ENCODE measurements at places on chromosomes 13 and 19.

DNA sequence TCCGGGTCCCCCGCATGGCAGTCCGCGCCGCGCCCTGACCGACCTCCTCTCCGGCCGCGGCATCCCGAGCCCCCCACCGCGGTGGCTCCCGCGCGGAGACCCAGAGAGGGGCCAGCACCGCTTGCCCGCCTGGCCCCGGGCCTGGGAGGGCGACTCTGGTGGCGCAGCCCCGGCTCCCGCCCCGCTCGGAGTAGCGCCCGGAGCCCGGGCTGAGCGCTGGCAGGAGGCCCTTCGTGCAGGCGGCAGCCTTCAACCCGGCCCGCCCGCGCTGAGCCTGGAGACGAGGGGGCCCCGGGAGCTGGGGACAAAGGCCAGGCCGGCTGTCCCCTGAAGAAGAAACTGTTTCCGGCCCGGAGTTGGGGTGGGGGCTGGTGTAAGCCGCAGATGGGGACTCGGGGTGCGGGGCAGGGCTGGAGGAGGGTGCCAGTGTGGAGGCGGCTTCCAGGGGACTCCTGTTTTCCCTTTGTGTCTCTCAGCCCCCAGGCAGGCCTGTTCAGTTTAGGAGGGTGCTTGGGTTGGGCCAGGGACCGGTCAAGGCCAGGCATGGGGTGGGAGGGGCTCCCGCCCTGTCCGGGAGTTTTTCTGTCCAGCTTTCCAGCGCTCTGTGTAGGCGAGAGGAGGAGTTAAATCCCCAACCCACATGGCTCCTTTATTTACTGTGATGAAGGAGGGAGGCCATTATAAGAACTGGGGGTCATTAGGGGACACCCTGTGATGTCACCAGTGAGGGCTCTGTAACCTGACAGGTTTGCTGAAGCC lies 935 bp downstream of the LRP3 start:
- DNase-seq: no peak

GRCh38 chr13:23776698-23777574 lies 112.3 kb downstream of the MIPEP start:
- DNase-seq: peak; percentile 58

DNA sequence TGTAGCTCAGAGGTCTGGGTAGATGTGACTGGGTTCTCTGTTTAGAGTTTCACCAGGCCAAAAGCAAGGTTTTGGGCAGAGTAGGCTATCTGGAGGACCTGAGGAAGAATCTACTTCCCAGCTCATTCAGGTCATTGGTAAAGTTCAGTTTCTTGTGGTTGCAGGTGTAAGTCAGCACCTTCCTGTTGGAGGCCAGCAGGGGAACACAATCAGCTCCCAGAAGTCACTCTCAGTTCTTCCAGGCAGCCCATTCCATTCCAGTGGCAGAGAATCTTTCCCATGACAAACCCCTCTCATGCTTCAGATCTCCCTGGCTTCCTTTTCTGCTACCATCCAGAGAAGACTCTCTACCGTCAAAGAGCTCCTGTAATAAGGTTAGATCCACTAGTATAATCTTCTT lies 176.2 kb upstream of the UFM1 start:
- no peak for DNase-seq

GRCh38 chr13:44393391-44393790 lies 19.8 kb downstream of the SERP2 start:
- DNase-seq: no peak

- DNase-seq: no peak
Observed at GRCh38 chr13:100314132-100314910, 225.4 kb downstream of the PCCA start.

DNA sequence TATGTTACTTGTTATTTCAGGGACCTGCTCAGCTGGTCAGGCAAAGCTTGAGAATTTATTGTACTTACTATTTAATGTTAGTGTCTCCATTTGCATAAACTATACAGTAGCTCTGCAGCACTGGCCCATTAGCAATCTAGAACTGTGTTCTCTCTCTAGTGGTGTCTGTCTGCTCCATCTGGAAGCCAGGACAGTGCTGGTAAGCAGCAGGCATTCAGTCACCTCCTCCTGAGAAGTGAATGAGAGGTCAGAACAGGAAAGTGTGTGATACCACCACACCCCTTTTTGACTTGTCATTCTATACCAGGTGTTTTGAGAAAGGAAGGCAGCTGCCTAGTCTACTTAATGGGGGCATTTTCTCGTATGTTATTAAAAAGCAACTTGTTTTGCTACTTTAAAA lies 3.9 kb downstream of the COG3 start:
- DNase-seq: no peak

DNA sequence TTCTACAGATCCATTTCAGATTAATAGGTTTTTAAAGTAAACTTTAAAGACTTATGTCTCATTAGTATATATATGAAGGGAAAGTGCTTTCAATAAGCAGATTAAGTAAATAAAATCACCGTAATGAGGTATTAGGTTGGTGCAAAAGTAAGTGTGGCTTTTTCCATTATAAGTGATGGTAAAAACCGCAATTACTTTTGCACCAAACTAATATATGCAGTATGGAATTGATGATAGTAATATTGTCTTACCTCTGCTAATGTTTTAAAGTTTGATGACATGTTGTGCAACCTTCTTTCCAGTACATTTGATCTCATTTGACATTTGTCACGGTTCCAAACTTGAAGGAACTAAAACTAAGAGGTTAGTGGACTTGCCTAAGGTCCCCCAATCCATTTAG lies 1819.3 kb downstream of the PCDH9 start:
- DNase-seq: no peak

GRCh38 chr13:49855930-49856329 lies 63.4 kb upstream of the KPNA3 start:
- DNase-seq: no peak

- peak; percentile 48 for DNase-seq
Observed at GRCh38 chr19:13154911-13155471, 4.8 kb downstream of the IER2 start.

GRCh38 chr13:25607096-25607495 lies 235.3 kb downstream of the ATP8A2 start:
- no peak for DNase-seq

- DNase-seq: no peak
Observed at GRCh38 chr13:60260440-60260839, 96.7 kb upstream of the DIAPH3 start.

- peak; percentile 42 for DNase-seq
Observed at GRCh38 chr13:22278336-22278929, 607.6 kb downstream of the FGF9 start.

All from MV-4-11 (cell line).